ENCODE measurements at places on chromosomes 11 and 22.

GRCh38 chr11:47187723-47188122 is 1.5 kb upstream of the PACSIN3 start:
- no peak for DNase-seq
- peaks cover 50% of the 10 kb centered on the region for H3K4me1 ChIP-seq
- no peaks in the 10 kb centered on the region for H3K27me3 ChIP-seq
- peak overlapping the region; percentile 83 for H3K27ac ChIP-seq

DNA sequence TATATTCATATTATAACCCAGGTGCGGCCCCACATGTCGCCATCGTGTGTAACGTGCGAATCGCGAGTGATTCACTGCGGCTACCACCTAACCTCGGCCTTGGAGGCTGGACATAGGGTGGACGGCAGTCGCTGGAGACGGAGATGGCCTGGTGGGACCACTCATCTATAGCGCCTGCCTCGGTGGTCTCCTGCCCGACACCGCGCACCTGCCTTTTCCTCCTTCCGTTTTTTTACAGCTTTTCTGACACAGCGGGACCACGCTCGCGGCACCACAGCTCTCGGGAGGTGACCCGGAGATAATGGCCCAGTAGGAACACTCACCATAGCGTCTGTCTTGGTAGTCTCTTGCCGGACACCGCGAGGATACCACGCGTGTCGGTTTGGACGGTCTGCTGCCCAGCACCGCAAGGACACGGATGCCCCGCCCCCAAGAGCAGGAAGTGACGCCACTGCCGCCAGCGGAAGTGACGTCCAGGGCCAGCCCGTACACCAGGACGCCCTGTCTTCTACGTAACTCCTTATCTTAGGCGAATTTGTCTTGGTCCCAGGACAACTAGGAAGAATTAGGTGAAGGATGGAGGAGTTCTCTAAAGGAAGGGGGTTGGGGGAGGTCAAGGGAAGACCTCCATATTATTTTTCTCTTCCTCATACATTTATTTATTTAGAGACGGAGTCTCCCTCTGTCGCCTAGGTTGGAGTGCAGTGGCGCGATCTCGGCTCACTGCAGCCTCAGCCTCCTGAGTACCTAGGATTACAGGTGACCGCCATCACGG is 6.4 kb downstream of the SNU13 start:
- peaks cover 3% of the 10 kb centered on the region for H3K4me1 ChIP-seq
- DNase-seq: no peak
- H3K4me3 ChIP-seq: peak overlapping the region; percentile 83
- peak overlapping the region; percentile 84 for H3K27ac ChIP-seq

DNA sequence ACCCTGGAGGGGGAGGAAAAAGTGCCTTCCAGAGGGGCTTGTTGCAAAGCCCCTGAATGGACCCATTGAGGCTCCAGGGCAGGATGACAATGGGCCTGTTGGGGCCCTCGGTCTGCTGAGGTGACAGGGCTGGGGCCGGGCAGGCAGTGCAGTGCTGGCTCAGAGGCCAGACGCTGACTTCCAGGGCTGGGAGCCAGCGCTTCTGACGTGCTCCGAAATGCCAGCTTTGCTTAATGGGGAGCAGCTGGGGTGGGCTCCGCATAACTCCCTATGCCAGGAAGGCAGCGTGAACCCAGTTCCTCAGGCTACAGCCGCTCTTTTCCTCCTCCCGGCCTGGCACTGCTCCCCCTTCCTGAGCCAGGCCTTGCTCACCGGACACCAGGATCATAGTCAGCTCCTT is 17.7 kb downstream of the NAV2 start:
- no peaks in the 10 kb centered on the region for H3K27me3 ChIP-seq
- no peaks in the 10 kb centered on the region for H3K36me3 ChIP-seq

DNA sequence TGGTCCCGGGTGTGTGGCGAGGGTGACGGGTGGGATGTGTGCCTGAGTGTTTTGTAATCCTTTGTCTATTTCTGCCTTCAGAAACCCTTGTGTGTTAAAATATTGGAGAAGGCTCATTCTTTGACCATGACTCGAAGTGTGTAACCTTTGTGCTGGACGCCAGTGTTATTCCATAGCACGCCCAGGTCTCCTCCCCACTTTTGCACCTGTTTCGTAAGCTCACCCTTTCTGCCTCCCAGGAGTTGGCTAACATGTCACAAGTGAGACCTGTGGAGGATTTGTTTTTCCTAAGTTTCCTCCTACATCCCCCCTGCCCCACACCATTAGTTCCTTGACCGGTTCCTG is 382 bp downstream of the C11orf54 start:
- H3K4me1 ChIP-seq: peaks cover 67% of the 10 kb centered on the region
- H3K36me3 ChIP-seq: no peaks in the 10 kb centered on the region
- H3K27me3 ChIP-seq: no peaks in the 10 kb centered on the region
- no peak for DNase-seq
- peak overlapping the region; percentile 82 for H3K4me3 ChIP-seq
- H3K27ac ChIP-seq: peak overlapping the region; percentile 81

DNA sequence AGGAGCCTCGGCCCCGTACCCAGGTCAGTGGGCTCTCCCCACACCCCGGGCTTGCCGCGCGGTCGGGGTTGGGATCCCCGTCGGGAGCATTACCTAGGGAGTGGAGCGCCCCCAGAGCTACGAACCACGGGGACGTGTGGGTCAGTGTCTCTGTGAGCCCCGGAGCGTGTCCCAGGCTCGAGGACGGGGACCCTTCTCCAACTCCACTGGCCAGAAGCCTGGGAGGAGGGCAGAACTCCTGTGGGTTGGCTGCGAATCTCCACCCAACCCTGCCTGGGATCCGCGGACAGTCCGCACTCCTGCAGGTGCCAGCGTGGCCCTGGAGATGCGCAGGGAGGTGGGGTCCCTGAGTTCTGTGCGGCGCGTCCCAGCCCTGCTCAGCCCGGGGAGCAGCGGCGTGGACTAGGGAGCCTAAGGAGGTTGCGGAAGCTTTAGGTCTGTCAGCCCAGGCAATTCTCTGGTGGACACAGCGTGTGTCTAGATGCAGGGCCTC is 346 bp downstream of the PPFIBP2 start:
- peak overlapping the region; percentile 92 for H3K27ac ChIP-seq
- H3K4me1 ChIP-seq: peaks cover 15% of the 10 kb centered on the region
- H3K27me3 ChIP-seq: no peaks in the 10 kb centered on the region

DNA sequence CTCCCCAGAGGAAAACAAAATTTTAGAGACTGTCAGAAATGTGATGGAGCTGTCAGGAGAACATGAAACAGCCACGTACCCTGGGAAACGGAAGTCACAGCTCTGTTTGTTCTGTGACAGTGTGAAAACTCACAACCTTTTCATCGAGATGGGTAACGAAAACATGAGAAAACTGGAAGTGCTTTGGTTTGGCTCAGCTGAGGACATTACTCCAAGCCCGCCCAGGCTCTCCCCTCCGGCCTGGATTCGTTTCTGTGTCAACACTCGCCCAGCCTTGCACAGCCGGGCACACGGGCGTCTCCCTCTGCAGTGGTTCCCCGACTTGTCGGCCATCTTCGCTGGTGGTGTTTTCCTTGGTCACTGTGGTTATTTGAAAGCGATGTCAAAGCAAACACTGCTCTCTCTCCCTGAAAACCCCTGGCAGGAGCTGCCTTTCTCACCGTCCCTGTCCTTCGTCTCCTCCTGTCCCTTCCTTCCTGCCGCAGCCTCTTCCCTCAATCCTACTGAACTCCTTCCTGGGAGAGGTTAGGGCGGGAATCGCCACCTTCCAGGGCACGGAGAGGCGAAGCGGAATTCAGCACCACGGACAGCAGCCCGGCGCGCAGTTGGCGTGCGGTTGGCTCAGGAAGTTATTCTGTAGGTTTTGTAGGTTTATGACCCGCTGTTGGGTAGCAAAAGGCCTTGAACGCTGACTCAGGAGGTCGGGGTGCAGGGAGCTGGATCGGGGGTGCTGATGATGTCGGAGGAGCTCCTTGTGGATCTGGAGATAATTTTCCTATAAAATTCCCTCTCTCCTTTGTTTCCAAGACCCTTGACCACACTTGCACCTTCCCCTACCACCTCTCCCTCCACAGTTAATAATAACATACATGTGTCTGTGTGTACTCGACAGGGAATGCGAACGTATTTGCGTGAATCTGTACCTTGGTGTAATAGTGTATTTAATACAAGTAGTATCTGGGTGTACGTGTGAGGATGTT is 13.1 kb upstream of the RPS19BP1 start:
- H3K27ac ChIP-seq: no peak overlapping the region
- DNase-seq: no peak
- no peaks in the 10 kb centered on the region for H3K4me1 ChIP-seq
- H3K4me3 ChIP-seq: no peak overlapping the region
- H3K36me3 ChIP-seq: no peaks in the 10 kb centered on the region

DNA sequence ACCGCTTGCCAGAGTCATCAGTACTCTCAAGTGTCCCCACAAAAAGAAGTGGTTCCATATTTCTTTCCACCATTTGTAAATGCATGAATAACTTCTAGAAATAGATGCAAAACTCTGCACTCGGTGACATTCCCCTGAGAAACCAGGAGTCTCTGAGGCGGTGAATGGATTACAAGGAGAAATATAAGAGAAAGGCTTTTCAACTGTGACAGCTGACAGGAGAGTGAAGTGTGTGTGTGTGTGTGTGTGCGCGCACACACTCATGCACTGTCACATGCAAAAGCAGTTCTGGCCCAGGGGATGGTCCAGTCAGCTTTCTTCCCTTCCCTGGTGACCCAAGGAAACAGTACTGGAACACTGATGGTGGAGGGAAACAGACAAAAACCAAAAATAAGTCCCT is 710.0 kb downstream of the OPCML start:
- no peaks in the 10 kb centered on the region for H3K27me3 ChIP-seq
- H3K36me3 ChIP-seq: no peaks in the 10 kb centered on the region
- no peak for DNase-seq
- no peak overlapping the region for H3K4me3 ChIP-seq
- H3K4me1 ChIP-seq: no peaks in the 10 kb centered on the region
- no peak overlapping the region for H3K27ac ChIP-seq

DNA sequence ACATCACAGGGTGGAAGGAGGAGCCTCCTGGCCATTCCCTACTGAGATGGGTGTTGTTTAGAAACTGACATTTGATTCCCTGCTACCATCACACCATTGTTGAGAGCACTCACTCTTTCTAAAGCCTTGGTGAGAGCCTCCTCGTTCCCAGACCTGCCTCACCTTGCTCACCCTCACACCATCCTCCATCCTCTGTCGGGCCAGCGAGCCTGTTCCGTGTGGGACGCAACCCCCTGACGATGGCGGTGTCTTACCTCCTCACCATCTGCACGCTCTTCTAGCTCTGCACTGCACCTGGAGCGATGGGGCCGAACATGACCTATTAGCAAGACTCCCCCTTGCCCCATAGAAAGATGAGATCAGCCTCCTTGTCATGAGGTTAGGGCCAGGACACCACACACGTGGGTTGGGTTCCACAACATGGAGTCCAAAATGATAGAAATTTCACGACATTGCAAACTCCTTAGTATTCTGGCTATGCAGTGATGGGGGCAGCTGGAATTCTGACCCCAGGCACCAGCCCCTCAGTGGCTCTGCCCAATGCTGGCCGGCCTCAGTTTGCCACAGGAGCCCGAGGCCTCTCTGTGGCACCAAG is 1017.9 kb downstream of the TBC1D22A start:
- H3K4me3 ChIP-seq: no peak overlapping the region
- no peak for DNase-seq
- H3K27me3 ChIP-seq: no peaks in the 10 kb centered on the region
- H3K4me1 ChIP-seq: no peaks in the 10 kb centered on the region

All from thoracic aorta (tissue), 2 donors.